ENCODE measurements at places on chromosomes 2 and 18. TPM values are rescaled to one million over a fixed set of nuclear protein-coding genes. Genes with fewer than 3 reads are reported as not detected.
A peak's percentile ranks its signal among the peaks of the same experiment; 100 is the strongest.

DNA sequence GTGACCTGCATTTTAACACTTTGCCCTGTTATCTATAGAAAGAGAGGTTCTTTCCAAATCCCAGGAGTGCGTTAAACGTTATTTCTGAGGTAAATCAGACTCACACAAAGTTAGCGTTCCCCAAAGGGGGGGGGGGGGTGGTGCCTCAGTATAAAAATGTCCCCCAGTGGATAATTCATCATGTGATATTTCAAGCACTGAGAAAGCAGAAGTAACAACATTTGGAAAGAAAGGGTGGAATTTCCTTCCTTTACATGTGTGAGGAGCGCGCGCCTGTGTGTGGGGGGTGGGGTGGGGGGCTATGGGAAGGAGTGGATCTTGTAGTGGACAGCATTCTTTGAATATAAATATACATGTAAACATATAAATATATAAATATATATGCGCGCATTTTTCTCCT lies 630.9 kb downstream of the NYAP2 start:
- no peak overlapping the region for H3K4me3 ChIP-seq
- no peak overlapping the region for H3K27ac ChIP-seq
- peaks cover 11% of the 10 kb centered on the region for H3K4me1 ChIP-seq
- H3K27me3 ChIP-seq, result no peaks in the 10 kb centered on the region
- H3K36me3 ChIP-seq, result no peaks in the 10 kb centered on the region
- DNase-seq, result no peak

DNA sequence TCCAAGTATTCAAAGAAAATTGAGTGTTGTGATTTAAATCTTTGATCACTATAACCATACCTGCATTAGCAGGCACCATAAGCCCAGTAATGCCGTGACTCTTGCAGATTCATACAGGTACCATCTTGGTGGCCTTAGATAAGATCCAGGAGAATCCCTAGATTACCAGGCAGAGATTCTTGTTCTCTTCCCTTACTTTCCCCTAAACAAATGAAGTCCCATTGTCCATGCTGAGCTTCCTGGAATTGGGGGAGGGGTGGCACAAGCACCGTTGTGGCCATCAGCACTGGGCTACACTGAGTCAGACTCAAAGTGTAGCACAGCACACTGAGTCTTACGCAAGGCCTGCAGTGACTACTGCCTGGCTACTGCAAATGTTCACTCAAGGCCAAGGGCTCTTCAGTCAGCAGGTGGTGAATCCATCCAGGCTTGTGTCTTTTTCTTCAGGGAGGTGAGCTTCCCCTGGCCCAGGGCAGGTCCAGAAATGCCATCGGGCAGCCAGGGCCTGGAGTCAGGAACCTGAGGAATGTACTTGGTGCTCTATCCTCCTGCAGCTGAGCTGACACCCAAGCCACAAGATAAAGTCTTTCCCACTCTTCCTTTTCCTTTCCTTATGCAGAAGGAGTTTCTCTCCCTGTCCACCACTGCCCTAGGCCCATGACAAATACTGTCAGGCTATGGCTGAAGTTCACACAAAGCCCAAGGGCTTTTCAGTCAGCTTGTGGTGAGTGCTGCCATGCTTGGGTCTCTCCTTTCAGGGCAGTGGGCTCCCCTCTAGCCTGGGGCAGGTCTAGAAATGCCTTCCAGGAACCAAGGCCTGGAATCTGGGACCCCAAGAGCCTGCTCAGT lies 52.6 kb downstream of the CD28 start:
- DNase-seq, result peak; percentile 94
- H3K27me3 ChIP-seq, result no peaks in the 10 kb centered on the region

Gene CCDC102B
- polyA plus RNA-seq, result 0.56 TPM

GRCh38 chr18:45320724-45321123 lies 294.6 kb upstream of the SLC14A2 start:
- H3K27ac ChIP-seq, result 0 out of 2 replicates have a peak overlapping the region, but pooled peaks have one; percentile 12
- no peak overlapping the region for H3K4me3 ChIP-seq
- peak; percentile 79 for DNase-seq
- H3K27me3 ChIP-seq, result no peaks in the 10 kb centered on the region

DNA sequence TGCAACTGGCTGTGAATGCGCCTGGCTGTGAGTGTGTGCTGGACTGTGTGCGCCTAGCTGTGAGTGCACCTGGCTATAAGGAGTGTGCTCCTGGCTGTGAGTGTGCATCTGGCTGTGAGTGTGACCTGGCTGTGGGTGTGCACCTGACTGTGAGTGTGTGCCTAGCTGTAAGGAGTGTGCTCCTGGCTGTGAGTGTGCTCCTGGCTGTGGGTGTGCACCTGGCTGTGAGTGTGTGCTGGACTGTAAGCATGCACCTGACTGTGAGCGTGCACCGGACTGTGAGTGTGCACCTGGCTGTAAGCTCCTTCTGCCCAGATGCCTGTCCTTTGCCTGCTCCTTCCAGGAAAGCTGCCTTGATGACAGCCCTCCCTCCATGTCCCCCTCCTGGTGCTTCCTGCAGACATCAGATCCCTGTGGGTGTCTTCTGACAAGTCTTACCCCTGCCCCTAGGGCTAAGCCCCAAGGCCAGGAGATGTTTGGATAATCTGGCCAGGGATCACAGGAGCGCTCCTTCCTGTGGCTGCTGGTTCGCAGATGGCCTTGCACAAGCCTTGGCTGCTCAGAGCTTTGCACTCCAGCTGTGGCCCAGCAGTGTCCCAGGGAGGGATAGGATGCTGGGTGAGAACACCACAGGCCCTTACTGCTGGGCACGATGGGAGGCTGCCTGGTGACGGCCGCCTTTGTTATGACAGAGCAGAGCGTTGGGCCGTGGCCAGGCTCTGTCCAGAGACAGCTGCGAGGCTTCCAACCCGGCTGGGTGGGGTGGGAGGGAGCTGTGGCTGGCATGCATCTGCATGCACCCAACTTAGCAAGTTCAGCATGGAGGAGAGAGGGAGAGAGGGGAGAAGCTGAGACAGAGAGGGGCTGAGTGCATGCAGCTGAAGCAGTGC lies 89.9 kb downstream of the GLI2 start:
- H3K27ac ChIP-seq, result no peak overlapping the region
- peaks cover 9% of the 10 kb centered on the region for H3K4me1 ChIP-seq
- peak; percentile 84 for DNase-seq
- H3K4me3 ChIP-seq, result no peak overlapping the region
- no peaks in the 10 kb centered on the region for H3K27me3 ChIP-seq
- no peaks in the 10 kb centered on the region for H3K36me3 ChIP-seq

Gene RESP18
- polyA plus RNA-seq, result not detected

DNA sequence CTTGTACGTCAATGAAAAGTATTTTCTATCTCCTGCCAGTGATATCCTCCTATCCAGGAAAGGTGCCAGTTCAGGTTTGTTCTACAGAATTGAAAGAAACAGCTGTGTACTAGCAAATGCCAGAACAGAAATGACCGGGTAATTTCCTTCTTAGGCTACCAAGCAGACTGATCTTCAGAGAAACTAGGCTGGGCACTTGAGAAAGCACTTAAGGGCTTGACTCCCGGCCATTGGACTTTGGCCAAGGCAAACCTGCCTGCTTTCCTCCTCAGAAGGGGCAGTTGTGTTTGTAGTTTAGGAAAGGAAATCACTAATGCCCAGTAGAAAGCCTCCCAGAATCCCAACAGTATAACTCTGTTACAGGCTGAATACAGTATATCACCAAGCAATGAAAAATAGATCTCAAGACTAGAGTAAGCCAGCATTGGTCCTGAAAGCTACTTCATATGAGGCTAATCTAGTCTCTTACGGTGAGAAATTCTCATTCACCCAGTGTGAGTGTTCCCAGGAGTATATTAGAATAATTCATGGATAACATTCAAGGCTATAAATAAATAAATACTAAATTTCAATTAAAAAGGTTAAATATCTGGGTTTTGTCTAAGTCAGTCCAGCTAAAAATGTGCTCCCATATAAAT lies 43.0 kb upstream of the COL5A2 start:
- peak overlapping the region; percentile 60 for H3K27ac ChIP-seq
- no peaks in the 10 kb centered on the region for H3K36me3 ChIP-seq
- H3K4me1 ChIP-seq, result peaks cover 18% of the 10 kb centered on the region
- DNase-seq, result peak; percentile 41
- H3K4me3 ChIP-seq, result no peak overlapping the region

DNA sequence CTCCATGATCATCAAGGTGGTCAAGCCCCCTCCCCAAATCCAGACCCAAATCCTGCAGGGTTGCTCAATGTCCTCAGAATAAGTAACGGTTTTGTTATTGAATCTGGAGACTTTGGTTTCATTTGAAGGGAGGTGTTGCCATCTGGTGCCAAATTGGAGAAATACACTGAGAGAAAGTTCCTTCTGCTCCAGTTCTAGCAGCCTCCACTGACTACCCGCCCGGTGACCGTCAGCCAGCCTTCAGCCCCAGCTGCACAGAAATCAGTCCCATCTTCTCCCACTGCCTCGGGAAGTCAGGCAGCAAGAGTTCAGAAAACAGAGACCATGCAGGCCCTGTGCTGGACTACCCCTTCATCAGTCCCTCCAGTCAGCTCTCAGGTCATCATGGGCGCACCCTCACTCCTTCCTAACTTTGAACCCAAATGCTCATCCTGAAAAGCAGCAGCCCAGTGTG lies 38.7 kb downstream of the PKDCC start:
- no peak overlapping the region for H3K4me3 ChIP-seq
- DNase-seq, result peak; percentile 75
- H3K27me3 ChIP-seq, result no peaks in the 10 kb centered on the region
- H3K27ac ChIP-seq, result no peak overlapping the region
- H3K36me3 ChIP-seq, result no peaks in the 10 kb centered on the region

GRCh38 chr2:116224610-116225009 lies 1589.9 kb upstream of the DDX18 start:
- DNase-seq, result no peak
- H3K27me3 ChIP-seq, result no peaks in the 10 kb centered on the region
- no peak overlapping the region for H3K27ac ChIP-seq
- H3K4me1 ChIP-seq, result no peaks in the 10 kb centered on the region

- no peak overlapping the region for H3K4me3 ChIP-seq
- peaks cover 9% of the 10 kb centered on the region for H3K4me1 ChIP-seq
- H3K27me3 ChIP-seq, result no peaks in the 10 kb centered on the region
- no peaks in the 10 kb centered on the region for H3K36me3 ChIP-seq
- H3K27ac ChIP-seq, result no peak overlapping the region
Measured at GRCh38 chr2:141496810-141497209, 634.0 kb downstream of the LRP1B start.

- no peak for DNase-seq
- H3K4me3 ChIP-seq, result no peak overlapping the region
- H3K27ac ChIP-seq, result no peak overlapping the region
- H3K36me3 ChIP-seq, result no peaks in the 10 kb centered on the region
- no peaks in the 10 kb centered on the region for H3K4me1 ChIP-seq
- H3K27me3 ChIP-seq, result no peaks in the 10 kb centered on the region
Measured at GRCh38 chr2:129293326-129293725, 686.1 kb upstream of the RAB6C start.

DNA sequence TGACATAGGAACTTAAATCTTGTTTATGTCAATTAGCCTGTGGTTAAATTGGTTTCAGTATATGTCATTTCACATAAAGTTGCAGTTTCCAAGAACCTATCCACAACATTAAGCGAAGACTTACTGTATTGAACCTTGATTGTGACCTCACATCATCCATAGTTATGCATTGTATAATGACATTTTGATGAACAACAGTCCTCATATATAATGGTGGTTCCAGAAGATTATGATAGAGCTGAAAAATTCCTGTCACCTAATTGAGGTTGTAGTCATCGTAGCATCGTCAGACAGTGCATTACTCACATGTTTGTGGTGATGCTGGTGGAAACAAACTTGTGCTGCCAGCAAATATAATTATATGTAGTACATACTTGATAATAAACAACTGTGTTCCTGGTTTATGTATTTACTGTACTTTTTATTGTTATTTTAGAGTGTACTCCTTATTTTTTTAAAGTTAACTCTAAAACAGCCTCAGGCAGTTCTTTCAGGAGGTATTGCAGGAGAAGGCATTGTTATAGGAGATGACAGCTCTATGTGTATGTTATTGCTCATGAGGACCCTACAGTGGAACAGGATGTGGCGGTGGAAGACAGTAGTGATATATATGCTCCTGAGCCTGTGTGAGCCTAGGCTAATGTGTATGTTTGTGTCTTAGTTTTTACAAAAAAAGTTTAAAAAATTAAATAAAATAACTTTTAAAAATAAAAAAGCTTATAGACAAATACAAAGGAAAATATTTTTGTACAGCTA lies 56.6 kb downstream of the UBE2E3 start:
- DNase-seq, result peak; percentile 91
- peak overlapping the region; percentile 65 for H3K27ac ChIP-seq
- H3K27me3 ChIP-seq, result no peaks in the 10 kb centered on the region
- H3K4me3 ChIP-seq, result no peak overlapping the region
- peaks cover 32% of the 10 kb centered on the region for H3K4me1 ChIP-seq

GRCh38 chr2:118989481-118989880 lies 47.5 kb downstream of the MARCO start:
- no peaks in the 10 kb centered on the region for H3K4me1 ChIP-seq
- DNase-seq, result no peak
- H3K36me3 ChIP-seq, result no peaks in the 10 kb centered on the region
- H3K27ac ChIP-seq, result no peak overlapping the region

DNA sequence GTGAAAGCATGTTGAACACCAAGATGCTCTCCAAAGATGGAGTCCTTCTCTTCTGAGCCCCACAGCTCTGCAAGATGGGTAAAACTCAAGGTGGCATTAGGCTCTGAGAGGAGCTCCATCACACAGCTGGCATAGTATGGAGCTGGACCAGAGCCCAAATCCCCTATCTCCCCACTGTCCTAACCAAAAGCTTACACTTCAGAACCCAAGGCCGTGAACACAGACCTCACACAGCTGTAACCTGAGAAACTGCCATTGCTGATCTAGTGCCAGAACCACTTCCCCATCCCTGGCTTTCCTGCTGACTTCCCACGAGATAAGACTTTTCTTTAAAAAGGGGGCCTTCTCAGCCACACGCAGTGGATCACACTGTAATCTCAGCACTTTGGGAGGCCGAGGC lies 25.0 kb downstream of the TTC32 start:
- H3K36me3 ChIP-seq, result no peaks in the 10 kb centered on the region
- H3K4me3 ChIP-seq, result no peak overlapping the region
- H3K4me1 ChIP-seq, result no peaks in the 10 kb centered on the region
- no peaks in the 10 kb centered on the region for H3K27me3 ChIP-seq

GRCh38 chr18:46536215-46536874 lies 120.7 kb downstream of the LOXHD1 start:
- H3K4me1 ChIP-seq, result no peaks in the 10 kb centered on the region
- H3K4me3 ChIP-seq, result no peak overlapping the region
- DNase-seq, result peak; percentile 51
- H3K27me3 ChIP-seq, result no peaks in the 10 kb centered on the region
- no peaks in the 10 kb centered on the region for H3K36me3 ChIP-seq
